ENCODE measurements at places on chromosomes 1 and 21.

- DNase-seq: peak; percentile 49
Observed at GRCh38 chr21:36589352-36589971, 109.5 kb upstream of the SIM2 start.

- peak; percentile 34 for DNase-seq
Observed at GRCh38 chr1:175504875-175505555, 238.4 kb downstream of the TNR start.

DNA sequence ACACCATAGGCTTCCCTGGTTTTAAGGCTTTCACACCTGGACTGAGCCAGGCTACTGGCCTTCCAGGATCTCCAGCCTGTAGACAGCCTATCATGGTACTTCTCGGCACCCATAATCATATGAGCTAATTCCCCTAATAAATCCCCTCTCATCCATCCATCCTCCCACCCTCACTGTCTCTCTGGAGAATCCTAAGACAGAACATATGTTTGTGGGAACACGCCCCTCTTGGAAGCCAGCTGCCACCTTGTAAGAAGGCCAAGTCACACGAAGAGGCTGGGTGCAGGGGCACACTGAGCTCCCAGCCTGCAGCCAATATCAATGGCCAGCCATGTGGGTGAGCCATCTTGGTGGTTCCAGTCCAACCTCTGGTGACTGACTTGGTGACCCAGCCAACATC is 7.4 kb downstream of the CLCC1 start:
- no peak for DNase-seq

- DNase-seq: peak; percentile 66
Observed at GRCh38 chr1:64499966-64500365, 30.0 kb downstream of the CACHD1 start.

DNA sequence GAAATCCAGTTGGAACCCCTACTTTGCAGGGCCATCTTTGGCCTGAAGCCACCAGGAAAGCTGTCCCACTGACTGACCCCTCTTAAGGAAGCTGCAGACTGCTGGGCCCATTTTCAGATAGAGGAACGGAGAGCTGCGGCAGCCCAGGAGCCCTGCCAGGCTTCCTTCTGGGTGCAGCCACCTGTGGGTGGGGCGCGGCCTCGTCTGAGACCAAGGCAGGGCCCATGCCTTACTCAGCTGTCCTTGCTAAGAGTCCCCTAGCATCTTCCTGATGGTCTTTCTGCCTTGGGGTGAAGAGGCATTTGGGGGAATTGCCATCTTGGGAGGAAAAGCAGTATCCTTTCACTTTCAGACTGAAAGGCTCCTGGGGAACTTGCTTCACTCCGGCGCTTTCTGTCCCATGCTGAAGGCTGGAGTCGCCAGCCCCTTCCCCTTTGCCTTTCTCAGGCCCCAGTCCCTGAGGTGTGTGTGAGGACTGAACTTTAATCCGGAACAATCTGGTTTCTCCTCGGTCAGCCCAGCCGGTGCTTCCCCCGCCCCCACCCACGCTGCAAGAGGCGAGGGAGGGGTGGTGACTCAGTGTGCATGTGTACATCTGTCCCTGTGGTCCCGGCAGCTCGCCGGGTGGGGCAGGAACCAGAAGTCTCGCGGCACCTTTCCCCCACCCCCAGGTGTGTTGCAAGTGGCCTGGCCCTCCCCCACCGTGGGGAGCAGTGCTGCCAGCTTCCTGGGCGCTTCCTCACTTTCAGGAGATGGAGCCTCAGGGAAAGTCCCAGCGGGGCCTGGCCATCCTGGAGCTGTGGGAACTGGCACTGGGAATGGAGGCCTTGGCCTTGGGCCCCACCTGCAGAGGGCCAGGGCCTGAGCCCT is 5.1 kb downstream of the ZC3H12A start:
- DNase-seq: no peak

GRCh38 chr1:45205011-45205909 is 1.1 kb downstream of the ZSWIM5 start:
- DNase-seq: peak; percentile 61

DNA sequence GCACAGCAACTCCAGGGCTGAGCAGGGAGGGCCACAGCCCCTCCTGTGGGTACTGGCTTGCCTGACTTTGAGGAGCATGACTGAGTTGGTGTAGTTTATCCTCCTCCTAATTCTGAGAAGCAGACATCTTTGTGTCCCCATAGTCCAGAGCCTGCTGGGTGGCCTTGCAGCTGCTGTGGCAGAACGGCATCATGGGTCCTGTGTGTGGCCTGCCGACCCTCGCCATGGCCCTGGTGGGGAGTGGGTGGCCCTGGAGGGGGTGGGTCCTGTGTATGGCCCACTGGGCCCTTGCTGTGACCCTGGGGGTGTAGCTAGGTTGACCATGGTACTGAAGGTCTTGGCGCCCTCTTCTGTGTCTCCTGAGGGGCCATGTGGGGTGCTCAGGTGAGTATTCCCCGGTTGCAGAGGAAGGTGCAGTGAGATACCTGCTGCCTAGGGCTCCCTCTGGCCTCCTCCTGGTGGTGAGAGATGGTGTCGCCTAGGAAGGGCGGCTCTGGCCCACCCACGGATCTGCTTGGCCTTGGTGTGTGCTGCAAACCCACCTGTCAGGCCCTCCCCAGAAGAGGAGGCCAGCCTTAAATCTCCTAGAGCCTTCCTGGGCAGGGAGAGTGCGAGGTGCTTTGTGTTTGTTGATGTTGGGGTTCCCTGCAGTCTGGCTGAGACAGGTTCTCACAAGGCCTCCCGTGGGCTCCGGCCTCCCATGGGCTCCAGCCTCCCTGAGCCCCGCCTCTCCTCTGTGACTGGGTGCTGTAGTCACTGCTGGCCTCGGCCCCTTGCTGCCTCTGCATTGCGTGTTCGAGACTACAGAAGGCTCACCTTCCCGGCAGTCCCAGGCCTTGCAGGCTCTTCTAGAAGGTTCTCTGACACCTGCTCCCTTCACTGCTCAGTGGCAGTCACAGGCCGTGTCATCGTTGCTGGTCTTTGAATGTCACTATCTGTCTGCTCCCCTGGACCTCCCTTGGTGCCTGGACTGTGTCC is 7.8 kb downstream of the SNAP47 start:
- DNase-seq: no peak

DNA sequence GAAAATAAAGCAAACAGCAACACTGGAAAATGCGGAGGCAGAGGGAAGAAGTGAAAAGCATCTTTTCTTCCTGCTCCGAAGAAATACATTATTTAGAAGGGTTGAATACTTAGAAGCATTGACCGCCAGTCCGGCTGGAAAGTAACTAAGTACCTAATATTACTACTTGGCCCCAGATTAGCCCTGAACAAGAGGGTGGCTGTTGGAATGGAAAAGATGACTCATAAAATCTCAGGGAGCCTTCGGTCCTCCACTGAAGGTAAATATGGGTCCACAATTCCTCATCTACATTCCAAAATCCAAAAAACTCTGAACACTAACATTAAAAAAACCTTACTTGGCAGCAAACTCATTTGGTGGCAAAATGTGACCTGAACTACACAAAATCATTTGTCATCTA is 40.1 kb downstream of the BCAR3 start:
- no peak for DNase-seq

DNA sequence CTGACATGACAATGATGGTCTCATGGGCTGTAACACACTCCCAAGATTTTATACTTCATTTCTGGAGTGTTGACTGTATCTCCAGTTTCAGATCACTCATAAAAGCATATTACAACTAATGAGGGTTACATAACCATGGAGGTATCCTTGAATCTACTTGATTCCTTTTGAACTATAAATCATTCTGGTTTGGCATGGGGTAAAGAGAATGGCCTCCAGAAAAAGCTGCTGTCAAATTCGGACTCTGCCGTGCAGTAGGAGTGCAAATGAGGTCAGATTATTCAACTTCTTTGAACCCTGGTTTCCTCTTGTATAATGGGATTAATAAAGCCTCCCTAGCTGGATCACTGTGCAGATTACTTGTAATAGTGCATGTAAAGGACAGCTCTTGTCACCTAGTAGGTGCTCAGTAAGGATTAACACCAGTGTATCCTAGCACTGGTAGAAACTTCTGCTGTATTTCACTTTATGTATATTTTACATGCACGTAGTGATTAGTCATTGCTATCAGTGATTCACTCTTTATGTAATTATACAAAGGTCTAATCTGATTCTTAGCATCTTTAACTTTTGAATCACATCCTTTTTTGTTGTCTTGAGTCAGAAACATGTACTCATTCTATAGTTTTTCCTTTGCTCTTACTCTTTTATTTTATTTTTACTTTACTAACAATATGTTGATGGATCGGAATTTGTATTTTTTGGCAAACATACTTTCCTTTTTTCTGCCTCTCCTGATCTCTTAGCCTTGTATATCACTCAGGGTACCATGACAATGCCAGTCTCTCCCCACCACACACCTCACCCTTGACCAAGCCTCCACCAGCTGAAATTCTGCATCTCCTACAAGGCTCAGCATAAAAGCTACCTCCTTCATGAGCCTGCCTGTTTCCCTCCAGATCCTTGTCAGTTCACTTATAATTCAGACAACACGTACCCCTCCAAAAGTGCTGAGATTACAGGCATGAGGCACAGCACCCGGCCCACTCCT is 3.2 kb downstream of the LRRC8C start:
- no peak for DNase-seq

DNA sequence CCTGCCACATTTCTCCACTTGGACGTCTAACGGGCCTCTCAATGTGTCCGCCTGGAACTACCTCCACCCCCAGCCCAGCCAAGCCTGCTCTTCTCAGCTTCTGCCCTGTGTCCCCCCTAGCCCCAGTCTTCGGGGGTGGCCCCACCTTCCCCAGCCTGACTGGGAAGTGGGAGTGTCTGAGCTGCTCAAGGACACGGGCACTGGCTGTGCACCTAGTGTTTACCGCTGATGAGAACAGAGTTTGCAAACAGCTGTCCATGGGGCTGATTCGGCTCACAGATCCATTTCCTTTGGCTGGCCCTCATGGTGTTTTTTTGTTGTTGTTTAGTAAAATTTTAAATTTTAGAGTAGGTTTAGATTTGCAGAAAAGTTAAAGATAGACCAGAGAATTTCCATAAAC is 121.1 kb downstream of the PTPRU start:
- DNase-seq: peak; percentile 25

DNA sequence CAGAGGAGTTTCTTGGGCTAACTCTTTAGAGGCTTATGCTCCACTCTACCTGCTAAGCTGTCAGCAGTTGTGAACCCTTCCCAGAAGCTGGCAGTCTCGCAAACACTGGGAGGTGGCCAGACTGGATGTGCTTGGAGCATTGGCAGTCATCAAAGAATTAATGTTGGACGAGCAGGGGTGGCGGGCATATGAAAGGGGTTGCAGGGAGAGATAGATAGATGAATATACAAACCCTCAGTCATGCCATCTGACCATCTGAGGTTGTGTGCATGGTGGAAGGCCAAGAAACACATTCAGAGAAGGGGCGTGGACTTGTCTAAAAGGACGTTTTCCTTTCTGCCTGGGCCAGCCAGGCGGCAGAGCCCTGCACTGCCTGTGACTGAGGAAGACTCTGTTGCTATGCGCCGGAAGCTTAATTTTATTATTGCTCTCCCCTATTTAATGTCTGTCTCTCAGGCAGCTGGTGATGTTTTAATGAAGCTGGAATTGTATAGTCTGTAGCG is 164.4 kb downstream of the PBX1 start:
- no peak for DNase-seq

DNA sequence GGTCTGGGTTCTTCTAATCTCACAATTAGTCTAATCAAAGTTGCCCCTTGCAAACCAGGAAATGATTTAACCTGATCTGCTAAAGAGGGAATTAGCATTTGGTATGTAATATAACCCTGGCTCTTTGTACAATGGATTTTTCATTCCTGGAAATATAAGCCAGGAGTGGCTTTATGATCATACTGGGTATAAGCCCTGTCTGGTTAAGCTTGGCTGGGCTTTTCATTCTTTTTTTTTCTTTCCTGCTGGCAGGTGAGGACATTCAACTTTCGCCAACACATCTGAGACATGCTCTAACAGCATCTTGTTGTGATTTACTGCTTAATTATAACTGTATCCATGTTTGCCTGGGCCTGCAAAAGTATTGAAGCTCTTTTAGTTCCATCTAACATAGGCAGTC is 20.4 kb upstream of the SDE2 start:
- DNase-seq: no peak

- DNase-seq: no peak
Observed at GRCh38 chr1:184621260-184621659, 133.4 kb downstream of the EDEM3 start.

DNA sequence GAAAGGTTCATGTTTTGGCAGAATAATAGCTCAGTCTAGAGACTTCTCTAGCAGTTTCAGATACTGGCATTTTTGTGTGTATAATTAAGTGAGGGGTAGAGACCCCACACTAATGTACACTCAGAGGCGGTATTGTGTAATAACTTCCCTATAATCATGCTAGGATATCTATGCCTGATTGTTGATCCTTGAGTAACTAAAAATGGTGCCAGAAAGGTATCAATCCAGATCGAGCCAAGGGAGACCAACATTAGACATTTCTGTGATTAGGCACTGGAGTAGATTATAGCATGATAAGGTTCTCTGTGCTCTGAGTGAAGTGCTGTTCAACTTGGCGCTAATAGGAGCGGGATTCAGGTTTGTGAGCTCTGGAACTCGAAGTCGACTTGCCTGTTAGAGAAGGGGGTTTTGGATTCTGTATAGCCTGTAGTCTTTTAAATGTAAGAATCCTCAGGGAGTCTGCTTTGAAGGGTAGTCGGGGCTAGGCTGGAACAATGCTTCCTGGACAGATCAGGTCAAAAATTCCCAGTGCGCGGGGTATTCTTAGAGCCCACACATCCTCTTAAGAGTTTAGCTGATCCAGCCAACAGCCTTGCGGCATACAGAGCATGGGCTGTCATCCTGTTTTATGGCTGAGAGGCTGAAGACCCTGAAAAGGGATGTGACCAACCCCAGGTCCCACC is 24.2 kb downstream of the MAN1C1 start:
- DNase-seq: no peak

DNA sequence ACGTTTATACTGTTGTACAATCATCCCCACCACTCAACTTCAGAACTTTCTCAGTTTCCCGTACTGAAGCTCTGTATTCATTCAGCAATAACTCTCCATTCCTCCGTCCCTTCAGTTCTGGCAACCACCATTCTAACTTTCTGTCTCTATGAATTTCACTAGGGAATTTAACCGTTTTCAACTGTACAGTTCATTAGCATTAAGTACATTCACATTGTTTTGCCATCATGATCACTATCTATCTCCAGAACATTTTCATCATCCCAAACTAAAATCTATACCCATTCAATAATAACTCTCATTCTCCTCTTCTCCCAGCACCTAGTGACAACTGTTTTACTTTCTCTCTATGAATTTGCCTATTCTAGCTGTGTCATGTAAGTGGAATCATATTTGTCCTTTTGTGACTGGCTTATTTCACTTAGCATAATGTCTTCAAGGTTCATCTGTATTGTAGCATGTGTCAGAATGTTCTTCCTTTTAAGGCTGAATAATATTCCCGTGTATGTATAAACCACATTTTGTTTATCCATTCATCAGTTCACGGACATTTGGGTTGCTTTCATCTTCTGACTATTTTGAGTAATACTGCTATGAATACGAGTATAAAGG is 75.0 kb downstream of the CEP350 start:
- no peak for DNase-seq

DNA sequence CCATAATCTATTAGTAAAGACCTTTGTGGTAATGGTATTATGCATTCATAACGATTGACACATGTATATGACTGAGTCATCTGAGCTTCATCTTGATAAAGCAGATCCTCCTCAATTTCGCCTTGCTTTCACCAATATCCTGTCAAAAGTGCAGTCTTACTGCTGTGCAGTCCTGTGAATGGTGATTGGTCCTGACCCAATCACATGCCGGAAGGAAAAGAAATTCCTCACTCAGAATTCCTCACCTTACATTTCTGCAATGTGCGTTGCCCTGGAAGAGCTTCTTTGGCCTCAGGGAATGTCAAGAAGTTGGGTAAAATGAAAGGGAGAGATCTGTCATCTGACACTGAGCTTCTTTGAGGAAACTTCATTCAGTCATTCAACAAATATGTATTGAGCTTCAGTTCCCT is 121.0 kb upstream of the TSPAN2 start:
- DNase-seq: no peak

GRCh38 chr1:171898941-171899340 is 57.6 kb downstream of the DNM3 start:
- peak; percentile 64 for DNase-seq

Measured in H9 (cell line).